ENCODE measurements at places on chromosomes 2 and 18.

- no peak for DNase-seq
Observed at GRCh38 chr18:78246050-78246449, 733.6 kb upstream of the SALL3 start.

GRCh38 chr2:86592547-86593230, 29.4 kb upstream of the CHMP3 start:
- DNase-seq, result no peak

GRCh38 chr2:69501301-69501700, 64.1 kb upstream of the NFU1 start:
- no peak for DNase-seq

DNA sequence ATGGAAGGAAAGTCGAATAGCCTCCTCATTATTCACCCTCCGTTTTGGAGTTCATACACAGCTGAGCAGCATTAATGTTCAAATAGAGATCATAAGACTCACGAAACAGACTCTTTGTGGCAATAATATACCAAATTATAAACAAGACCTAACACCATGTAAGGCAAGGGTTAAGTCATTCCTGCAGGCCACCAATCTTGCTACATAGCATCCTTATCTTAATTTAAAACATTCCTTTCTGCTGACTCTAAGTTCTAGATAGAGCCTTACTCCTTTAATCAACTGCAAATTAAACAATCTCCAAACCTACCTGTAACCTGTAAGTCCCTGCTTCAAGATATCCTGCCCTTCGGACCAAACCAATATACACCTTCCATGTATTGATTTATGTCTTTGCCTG, 178.0 kb downstream of the PDE11A start:
- no peak for DNase-seq

DNA sequence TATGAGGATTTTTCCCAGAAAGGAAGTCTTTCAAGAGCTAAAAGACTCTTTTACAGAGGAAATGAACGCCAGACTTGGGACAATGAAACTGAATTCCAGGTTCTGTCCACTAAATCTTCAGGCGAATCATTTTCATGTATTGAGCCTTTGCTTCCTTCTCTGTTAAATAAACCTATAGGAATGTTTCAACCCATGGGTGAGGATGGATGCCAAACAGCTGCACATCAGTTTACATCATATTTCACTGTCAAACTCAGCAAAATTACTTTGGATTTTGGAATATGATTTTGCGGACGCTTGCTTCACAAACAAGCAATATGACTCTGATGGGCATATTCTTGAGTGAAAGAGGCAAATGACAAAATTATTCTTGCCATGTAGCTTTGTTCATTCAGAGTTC, 256.1 kb upstream of the ZNF521 start:
- DNase-seq, result no peak

- DNase-seq, result no peak
Observed at GRCh38 chr18:1147730-1148129, 243.1 kb downstream of the ADCYAP1 start.

GRCh38 chr18:48613589-48614404, 75.0 kb downstream of the CTIF start:
- DNase-seq, result no peak

DNA sequence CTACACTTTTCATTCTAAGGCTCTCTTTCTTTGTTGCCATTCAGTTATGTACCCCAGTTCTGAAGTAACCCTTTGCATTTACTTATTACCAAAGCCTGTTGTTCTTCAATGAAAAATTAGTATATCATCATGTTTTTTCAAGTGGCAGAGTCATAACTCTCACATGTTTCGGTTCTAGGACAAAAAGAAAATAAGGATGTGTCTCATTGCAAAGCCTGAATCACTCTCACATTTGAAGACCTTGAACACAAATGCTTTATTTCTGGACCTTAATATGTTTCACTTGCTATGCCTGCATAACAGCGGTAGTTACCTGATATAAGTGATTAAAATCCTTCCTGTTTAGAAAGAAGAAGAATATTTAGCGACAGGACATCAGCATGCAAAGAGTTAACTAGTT, 49.1 kb downstream of the ZEB2 start:
- no peak for DNase-seq

DNA sequence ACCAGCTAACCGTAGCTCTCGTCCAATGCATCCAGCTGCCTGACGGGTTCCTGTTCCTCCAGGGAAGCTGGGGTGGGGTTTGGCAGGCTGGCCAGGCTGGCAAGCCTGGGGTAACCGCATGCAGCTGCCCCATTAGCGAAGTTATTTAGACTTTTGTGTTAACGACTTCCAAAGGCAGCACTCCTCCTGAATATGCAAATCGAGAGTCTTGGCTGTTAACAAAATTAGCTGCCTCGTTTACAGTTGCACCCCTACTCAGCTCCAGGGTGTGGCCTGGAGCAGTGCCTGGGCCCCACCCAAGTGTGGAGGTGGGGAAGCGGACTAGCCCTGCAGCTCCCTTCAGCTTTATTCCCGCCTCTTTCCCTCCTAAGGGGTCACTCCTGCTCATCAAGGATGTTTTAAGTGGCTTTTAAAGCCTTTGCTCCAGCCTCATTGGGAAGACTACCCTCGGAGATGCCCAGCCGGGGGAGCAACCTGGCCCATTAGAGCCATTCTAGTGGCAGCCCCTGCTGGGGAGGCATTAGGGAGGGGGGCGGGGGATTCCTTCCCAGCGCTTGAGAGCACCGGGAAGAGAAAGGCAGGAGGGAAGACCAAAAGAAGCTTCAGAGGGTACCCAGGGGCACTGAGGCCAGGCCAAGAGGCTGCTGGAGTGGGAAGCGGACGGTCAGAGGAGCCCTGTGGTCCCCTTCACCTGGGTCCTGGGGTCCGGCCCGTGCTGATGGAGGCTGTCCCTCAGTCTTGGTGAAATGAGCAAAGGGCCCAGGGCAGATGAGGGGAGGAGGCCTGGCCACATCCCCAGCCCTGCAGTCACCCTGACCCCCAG, 204.1 kb downstream of the CELF4 start:
- DNase-seq, result no peak

GRCh38 chr2:160256507-160256906, 56.4 kb upstream of the ITGB6 start:
- no peak for DNase-seq

GRCh38 chr2:169081551-169081950, 12.2 kb downstream of the DHRS9 start:
- no peak for DNase-seq

GRCh38 chr2:30481323-30481800, 34.3 kb downstream of the LCLAT1 start:
- no peak for DNase-seq

DNA sequence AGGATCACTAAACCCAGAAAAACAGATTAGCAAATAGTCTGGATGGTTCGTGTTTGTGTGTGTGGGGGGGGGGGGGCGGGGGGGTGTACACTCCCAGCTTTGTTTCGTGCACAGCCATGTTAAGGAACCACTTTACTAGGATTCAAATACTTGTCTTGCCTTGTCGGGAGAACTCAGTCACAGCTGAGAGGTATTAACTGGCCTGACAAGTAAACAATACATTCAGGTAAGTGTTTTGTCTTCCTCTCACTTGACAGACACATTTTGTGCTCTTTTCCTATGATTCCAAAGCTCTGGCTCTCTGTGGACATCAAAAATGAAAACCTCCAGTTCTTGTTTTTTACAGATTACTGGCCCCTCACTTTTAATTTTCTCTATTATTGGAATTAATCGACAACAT, 173.5 kb downstream of the LRP1B start:
- no peak for DNase-seq

DNA sequence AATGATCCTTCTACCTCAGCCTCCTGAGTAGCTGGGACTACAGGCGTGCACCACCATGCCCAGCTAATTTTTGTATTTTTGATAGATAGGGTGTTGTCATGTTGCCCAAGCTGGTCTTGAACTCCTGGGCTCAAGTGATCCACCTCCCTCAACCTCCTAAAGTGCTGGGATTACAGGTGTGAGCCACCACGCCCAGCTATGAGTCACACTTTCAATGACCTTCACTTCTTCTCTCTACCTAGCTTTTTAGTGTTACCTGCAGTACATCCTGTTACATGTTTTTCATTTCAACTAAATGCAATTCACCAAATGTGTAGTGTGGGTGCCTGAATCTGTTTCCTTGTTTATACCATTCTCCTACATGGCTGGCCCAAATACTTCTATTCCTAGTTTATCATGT, 64.0 kb downstream of the SLC39A10 start:
- DNase-seq, result no peak

DNA sequence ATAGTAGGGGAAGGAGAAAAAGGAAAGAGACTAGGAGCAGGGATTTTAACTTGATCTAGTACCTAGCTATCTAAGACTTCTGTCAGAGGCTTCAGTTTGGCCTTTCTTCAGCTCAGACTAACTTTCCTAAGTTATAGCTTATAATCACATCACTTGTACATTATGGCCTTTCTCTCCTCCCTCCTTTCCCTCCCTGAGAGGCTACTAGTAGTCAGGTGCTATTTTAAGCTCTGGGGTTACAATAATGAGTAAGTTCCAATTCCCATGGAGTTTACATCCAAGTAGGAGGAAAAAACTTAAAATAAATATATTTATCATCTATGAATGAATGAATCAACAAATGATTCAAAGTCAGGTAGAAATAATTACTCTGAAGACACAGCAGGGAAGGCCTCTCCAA, 90.8 kb upstream of the CDKL4 start:
- DNase-seq, result no peak

DNA sequence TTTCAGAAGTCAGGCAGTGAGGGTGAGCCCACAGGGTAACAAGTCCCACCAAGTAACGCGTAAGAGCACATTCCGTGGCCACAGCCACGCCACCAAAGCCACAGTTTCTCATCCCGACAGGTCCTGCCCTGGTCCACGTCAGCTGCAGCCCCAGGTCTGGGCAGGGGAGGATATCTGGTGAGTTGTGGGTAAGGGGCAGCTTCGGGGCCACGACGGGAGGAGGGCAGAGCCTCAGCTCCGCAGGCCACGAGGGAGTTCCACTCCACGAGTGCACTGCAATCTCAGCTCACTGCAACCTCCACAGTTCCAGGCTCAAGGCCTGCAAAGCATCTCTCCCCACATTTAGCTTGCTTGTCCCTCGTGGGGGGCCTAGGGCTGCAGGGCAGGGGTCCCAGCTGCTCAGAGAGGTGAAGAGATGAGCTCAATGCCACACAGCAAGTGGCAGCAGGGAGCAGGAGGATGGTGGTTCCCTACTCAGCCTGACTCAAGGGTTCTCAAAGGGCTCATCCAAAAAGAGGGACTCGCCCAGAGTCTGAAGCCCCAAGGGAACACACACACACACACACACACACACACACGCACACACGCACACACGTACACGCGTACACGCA, 12.5 kb downstream of the SNORC start:
- no peak for DNase-seq

GRCh38 chr18:66727991-66728390, 124.1 kb upstream of the CDH19 start:
- no peak for DNase-seq

DNA sequence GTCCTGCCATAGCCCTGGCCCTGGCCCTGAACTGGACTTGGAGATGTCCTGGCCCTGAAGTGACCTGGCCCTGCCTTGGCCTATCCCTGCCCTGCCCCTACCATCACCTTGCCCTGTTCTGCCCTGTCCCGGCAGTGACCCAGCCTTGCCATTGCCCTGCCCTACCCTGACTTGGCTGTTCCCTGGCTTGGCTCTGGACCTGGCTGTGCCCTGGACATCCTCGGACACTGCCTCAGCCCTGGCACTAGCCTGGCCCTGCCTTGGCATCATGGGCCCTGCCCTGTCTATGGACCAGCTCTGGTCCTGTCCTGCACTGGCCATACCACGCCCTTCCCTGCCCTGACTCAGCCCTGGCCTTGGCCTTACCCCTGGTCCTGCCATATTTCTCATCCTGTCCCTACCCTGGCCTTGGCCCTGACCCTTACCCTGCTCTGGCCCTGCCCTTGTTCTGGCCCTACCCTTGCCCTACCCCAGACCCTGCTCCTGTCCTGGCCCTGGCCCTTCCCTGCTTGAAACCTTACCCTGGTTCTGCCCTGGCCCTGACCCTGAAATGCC, 6.1 kb upstream of the ANKRD62 start:
- no peak for DNase-seq

GRCh38 chr18:45416168-45416567, 199.1 kb upstream of the SLC14A2 start:
- DNase-seq, result peak; percentile 81

- DNase-seq, result no peak
Observed at GRCh38 chr2:104420420-104420819, 433.5 kb upstream of the POU3F3 start.

DNA sequence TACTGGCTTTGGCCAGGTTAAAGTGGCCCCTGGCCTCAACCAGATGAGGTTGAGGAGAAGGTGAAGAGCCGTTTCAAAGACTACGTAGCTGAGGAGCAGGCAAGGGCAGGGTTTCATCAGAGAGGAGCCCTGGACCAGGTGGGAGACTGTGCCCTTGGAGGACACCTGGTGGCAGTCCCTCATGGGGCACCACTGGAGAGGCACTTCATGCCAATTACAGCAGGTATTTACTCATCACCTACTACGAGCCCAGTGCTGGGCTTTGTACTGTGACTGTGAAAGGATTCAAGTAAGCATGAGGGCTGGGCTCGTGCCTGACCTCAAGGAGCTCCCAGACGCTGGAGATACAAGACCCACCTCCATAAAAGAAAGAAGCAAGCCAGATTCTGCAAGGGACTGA, 37.6 kb downstream of the SMAD7 start:
- no peak for DNase-seq

DNA sequence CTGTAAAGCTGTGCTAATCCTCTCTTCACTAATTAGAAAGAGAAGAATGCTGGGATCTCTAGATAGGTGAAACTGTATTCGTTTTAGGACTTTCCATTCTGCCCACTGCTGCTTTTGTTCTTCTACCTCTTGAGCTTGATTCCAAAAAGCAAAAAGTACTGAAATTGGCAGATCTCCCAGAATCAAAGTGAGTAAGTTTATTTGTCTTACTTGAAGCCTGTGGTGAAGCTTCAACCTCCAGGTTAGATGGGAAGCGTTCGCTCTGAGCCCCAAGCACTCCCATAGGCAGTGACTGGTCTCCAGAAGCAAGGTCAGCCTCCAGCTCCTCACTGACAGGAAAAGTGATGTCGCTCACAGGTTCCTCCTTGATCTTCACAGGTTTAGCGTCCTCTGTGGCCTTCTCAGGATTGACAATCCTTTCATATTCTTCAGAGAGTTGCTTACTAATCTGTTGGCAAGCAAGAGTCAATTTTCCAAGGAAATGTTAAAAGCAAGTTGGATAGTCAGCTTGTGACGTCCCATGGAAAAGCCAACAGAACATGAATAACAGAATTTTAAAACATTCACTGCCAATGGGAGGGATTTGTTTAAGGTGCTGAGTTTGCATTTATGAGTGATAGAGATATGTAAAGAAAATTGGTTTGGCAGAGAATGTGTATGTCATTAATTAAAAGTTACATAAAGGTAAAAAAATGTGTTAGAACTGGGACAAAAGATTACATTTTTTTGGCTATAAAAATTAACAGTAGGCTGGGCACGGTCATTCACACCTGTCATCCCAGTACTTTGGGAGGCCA, 8.1 kb downstream of the SUPT7L start:
- no peak for DNase-seq

DNA sequence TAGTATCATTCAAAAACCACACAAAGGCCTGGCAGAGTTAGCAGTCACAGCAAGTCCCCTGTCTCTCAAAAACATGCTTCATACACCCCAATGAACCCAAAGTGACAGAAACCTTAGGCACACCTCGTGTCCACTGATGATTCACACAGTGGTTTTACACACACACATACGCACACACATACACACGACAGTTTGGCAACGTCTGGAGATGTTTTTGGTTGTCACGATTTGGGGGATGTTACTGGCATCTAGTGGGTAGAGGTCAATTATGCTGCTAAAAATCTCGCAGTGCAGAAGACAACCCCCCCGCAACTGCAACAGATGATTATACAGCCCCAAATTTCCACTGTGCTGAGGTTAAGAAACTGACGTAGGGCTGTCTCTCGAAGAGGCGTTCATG, 72.9 kb upstream of the PARD3B start:
- DNase-seq, result no peak
